T-helper 9 cell (primary cell): ENCODE measurements at places on chromosomes 6 and 20.

- no peak for DNase-seq
Observed at GRCh38 chr6:137736911-137737310, 130.1 kb upstream of the TNFAIP3 start.

GRCh38 chr6:127854009-127854408 is 46.8 kb downstream of the THEMIS start:
- no peak for DNase-seq

DNA sequence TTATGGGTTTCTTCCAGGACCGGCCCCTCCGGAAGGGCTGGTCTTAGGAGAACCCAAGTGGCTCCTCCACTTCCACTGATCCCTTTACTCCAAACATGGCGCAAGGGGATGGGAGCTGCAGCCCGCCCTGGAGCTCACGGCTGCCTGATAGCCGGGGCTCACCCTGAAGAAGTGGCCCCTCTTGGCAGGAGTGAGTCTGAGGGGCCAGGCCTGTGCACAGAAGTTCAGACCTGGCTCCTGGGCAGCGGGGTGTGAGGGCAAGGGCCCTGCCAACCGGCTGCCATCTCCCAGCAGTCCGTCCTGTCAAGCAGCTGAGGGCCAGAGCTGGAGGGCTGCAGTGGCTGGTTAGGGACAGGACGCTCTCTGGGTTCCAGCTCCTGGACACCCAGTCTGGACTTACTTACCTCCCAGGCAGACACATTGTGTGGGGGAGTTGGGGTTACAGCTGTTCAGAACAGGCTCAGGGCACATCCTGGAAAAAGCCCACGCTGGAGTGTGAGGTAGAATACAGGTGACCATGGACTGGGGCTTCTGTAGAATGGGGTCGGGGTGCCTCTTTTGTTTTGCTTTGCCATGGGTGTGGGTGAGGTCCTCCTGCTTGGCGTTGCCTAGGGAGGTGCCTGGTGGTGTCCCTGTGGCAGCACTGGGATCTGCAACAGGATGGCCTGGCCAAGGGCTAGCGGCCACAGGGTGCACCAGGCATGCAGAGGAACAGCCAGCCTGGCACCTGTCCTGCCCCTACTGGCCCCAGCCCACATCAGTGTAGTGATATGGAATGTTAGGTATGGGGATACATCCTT is 88.4 kb downstream of the ASXL1 start:
- no peak for DNase-seq

- no peak for DNase-seq
Observed at GRCh38 chr6:39563566-39564311, 161.5 kb downstream of the KIF6 start.

- no peak for DNase-seq
Observed at GRCh38 chr6:117976030-117976651, 69.1 kb downstream of the SLC35F1 start.

DNA sequence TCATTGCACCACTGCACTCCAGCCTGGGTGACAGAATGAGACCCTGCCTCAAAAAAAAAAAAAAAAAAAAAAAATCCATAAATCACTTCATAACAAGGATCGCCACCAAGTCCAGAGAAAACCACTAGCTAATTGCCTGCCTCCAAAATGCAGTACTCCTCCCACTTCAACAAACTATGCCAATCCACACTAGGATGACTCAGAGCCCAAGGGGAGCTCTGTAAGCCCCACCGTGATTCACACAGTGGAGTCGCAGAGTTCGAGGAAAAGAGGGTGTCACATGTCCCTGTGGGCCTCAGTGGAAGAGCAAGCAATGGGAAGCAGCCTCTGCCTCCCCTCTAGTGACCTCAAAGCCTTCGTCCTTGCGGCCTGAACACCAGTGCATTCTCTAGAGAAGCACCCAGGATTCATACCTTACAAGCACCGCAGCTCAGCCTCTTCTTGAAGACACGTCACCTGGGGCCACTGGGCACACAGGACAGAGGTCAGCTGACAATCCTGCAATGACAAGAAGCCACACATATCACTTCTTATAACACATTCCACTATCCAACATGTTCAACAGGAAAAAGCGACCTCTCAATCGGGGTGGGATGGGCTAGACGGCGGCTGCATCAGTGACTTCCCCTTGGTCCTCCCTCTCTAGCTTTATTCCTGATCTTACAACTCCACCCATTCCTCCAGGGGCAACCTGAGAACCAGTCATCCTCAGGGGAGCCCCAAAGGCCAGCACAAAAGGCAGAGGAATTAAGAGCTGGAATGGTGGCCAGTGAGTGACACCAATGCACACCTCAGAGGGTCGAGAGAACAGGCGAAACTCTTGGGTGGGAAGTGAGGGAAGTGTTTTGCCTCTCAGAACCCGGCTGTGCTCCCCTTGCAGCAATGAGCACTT is 8.9 kb downstream of the SNHG17 start:
- DNase-seq = no peak

DNA sequence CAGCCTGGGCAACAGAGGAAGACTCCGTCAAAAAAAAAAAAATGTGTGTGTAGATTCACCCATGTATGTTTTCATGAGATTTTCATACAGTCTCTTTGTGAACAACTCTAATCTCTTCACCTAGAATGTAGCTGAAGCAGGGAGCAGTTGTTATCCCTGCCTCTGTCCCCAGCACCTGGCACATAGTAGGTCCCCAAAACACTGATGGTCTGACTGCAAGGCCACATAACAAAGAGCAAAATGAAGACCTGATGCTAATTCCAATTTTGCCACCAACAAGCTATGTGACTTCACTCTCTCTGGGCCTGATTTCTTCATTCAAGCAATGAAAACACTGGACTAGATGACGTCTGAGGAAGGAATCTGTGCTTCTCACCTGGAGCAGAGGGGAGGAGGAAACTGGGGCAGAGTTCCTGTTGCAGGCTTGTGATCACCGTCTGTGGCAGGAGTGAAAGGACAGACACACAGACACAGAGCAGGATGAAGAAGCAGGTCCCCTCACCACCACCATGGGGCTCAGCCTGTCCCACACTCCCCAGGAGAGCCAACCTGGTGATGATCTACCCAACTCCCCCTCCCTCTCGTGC is 4.6 kb downstream of the SLC44A4 start:
- DNase-seq = no peak

DNA sequence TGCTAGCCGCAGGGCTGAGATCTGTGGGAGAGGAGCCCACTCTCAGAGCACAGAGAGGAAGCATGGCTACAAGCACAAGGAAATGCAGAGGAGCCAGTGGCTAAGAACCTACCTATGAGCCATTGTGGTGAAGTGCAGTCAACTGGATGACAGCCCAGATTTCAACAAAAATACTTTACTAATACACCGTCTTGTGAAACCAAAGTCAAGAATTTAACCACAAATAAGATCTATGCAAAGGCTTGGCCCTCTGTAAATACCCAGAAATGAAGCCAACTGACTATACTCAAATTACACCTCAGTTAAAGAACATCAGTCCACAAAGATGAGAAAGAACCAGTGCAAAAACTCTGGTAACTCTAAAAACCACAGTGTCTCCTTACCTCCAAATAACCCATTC is 40.1 kb upstream of the PTCHD4 start:
- DNase-seq = no peak

DNA sequence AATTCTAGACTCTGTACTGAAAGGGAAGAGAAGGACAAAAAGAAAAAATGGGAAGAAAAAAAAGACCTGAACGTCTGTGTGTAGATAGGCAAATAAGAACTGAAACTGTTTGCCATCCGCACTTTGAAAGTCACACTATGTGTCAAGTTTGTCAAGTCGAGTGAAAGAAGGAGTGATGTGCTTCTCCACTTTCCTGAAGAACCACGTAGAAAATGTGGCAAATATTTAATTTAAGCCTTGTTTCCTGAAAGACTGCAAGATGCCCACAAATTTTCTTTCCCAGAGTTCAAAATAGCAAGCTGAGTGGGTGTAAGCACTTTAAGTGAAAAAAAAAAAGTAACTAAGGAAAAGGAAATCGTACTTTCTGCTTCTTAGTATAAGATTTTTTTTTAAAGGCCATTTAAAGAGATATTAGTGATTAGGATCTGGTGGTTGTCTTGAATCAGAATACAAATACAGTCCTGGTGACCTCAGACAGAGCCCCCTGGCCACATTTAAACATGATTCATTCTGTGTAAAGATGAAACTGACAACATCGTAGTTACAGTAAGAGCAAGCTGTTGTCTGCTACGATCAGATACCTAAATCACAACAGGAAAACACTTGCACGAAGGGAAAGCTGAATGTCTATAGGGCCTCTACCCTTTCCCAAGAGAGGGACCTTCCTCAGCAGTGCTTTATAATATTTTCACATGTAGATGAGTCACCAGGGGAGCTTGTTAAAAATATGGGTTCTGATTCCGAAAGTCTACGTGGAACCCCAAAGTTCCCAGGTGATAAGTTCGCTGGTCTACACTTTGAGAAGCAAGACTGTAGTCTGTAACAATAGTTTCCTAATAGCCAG is 102.3 kb downstream of the HIVEP2 start:
- no peak for DNase-seq

DNA sequence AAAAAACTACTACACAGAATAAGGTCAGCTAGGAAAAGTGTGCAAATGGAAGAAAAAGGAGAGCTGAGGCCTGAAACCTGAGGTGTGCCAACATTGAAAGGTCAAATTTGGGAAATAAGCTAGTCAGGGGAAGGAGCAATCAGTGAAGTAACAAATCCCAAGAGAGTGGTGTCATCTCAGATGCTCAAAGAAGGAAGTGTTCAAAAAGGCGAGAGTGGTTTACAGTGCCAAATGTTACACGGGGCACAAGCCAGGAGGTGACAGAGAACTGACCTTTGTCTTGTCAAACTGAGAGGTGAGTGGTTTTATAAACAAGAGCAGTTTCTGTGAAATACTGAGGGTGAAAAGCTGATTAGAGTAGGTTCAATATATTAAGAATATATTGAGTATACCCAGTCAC is 83.0 kb upstream of the TCF21 start:
- DNase-seq = no peak

DNA sequence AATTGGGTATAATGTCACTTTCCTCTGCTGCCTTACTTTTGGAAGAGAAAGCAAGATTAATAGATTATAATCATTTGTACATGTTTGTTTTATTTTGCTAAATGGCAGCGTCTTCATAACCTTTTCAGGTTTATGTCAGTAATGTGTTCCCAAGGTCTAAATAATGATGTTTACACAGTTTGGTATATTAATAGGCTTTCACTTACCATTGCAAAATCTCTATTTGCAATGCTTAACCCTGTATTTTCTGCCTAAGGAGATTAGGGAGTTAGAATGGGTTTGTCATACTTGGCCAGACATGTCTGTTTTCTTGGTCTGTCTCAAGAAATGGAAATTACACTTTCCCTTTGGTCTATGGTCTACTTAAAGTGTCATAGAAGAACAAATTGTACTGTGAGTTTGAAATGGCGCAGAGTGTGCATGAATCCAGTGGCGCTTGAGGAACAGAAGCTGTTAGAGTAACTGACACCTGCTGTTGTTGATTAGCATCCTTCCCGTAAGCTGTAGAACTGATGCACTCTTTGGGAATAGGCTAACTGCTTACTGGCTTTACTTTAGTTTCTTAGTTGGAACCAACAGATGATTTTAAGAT is 261.1 kb downstream of the SAMD5 start:
- DNase-seq = no peak

GRCh38 chr20:23082846-23083552 is 3.1 kb downstream of the CD93 start:
- no peak for DNase-seq

GRCh38 chr6:136782021-136782770 is 10.1 kb downstream of the MAP3K5 start:
- no peak for DNase-seq

DNA sequence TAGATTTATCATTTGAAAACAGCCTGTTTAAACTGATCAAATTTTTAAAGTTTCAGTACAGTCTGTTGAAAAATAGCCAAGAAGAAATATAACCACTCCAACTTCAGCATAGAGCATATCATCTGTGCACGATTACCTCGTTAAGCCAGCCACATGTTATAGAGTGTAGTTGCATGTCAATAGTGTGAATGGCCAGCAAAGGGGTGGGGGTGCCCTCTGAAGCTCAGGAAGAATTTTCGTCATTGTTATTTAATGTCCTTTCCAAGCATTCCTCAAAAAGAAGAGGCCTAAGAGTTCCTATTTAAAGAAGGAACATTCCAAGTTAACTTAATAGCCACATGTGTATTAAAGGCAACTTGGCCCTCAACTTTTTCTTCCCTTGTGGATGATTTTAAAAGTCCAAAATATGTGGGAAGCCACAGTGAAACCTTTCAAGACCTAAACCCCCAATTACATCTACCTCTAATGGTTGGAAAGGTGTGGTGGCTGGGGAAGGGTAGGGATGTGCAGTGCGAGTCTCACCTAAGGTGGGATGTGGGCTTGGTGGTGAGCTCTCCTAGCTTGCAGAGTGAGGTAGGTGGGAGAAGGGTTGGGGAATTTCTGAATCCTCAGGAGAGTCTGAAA is 1.8 kb upstream of the CCN2 start:
- no peak for DNase-seq

- no peak for DNase-seq
Observed at GRCh38 chr20:40922865-40923264, 105.8 kb upstream of the TOP1 start.

GRCh38 chr6:124719913-124720312 is 242.3 kb upstream of the RNF217 start:
- no peak for DNase-seq

GRCh38 chr6:96990989-96991388 is 66.5 kb downstream of the KLHL32 start:
- no peak for DNase-seq

DNA sequence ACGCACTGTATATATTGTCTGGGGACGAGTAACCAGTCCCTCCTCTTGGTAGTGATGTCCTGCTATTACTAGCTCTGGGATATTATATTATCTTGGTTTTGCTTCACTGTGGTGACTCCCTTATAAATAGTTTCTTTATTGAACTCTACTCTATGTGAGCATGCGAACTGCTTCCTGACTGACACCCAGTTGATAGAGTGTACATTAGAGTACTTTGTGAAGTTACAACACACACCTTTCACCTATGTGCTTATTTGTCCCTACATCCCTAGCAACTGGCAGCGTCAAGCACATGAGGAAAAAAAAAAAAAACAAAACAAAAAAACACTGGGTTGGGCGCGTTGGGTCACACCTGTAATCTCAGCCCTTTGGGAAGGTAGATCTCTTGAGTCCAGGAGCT is 67.3 kb upstream of the TENT5A start:
- DNase-seq = no peak

DNA sequence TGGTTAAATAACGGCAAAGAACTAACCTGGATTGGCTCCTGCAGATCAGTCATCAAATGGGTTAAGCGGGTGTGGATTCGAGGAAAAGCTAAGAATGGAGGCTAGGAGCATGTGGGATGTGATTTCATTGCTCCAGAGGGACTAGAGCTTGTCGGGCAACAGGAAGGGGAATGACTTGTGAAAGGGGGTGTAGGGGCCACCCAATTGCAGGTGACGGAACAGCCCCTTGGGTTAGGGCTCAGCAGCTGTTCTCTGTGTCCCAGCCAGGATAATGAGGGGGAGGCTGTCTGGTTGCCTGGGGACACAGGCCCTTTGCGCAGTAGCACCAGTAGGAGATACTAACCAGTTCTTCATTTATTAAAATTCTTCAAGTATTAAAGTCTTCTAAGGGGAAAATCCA is 25.0 kb upstream of the MRPS18A start:
- no peak for DNase-seq

- no peak for DNase-seq
Observed at GRCh38 chr6:166774292-166774691, 147.2 kb upstream of the RPS6KA2 start.

- DNase-seq = no peak
Observed at GRCh38 chr6:37131104-37131959, 38.6 kb upstream of the PIM1 start.
